Caudate nucleus (tissue), 63 donors: ENCODE measurements at places on chromosomes 3 and 15.

DNA sequence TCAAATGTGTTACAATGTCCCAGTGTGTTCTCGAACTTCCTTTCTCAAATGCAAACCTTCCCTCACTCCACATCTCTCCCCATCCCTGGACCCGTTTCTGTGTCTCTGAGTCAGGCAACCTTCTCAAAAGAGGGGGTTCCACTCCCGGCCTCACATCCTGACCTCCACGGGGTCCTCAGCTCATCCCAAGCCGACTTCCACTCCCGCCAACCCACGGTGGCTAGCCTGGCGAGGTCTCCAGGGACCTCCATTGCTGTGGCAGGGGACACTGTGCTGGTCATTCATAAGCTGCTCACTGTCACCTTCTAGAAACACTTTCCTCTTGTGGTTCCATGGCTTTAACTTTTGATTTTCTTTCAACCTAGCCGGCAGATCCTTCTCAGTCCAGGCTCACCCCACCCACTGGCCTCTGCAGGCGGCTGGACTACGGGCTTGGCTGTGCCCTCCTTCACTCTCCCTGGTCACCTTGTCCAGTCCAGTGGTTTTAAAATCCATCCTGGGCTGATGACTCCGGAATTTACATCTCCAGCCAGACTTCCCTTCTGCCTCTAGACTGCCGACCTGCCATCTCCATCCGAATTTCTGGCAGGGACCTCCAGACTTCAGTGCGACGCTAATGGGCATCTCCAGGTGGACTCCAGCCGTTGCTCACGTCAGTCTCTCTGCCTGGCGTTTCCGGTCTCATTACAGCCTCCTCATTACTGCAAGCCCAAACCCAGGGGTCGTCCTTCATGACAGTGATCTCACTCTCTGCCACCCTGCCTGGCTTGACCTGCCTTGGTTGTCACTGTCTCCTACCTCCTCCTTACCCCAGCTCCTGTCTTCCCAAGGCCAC lies 20.0 kb downstream of the ABTB1 start:
- DNase-seq = no peak

- DNase-seq = no peak
These were observed 41.0 kb downstream of the STARD5 start for GRCh38 chr15:81282911-81283310.

DNA sequence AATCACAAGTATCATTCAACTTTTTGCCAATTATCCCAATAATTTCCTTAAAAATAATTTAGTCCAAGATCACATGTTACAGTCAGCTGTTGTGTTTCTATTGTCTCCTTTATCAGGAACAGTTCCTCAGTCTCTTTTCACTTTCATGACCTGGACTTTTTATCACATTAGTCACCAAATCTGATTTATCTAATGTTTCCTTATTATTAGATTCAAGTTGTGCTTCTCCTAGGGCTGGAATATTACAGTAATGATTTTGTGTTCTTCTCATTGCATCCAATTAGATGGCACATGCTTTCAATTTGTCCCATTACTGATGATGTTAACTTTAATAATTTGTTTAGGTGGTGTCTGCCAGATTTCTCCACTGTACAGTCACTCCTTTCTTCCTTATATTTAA lies 66.3 kb upstream of the DCBLD2 start:
- no peak for DNase-seq

- DNase-seq = no peak
These were observed 261.3 kb downstream of the XXYLT1 start for GRCh38 chr3:195009616-195010015.

DNA sequence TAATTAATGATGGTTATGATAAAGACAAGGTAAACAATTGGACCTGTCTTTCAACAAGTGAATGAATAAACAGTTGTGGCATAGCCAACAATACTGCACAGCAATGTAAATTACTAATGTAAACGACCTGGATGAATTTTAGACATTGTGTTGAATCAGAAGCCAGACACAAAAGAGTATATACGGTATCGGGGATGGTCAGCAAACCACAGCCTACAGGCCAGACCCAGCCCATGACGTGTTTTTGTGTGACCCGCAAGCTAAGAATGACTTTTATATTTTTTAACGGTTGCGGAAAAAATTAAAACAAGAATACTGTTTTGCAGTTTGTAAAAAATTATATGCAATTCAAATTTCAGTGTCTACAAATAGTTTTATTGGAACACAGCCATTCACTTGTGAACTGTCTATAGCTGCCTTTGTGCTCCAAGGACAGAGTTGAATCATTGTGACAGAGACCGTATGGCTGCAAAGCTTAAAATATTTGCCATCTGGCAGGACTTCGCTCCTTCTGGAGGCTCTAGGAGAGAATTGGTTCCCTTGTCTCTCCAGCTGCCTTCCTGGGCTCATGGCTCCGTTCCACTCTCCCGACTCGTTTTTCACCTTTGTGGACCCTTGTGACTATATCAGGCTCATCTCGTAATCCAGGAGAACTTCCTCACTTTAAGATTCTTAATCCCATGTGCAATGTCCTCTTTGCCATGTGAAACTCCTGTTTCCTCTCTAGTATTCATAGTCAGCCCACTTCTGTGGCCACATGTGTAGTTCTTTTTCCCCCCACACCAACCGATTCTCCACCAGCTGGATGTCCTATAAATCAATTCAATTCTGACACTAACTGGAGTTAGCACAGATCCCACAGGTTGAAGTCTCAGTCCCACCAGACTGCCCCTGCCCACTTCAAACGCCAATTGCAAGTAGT lies 72.7 kb downstream of the CMTM8 start:
- DNase-seq = no peak

DNA sequence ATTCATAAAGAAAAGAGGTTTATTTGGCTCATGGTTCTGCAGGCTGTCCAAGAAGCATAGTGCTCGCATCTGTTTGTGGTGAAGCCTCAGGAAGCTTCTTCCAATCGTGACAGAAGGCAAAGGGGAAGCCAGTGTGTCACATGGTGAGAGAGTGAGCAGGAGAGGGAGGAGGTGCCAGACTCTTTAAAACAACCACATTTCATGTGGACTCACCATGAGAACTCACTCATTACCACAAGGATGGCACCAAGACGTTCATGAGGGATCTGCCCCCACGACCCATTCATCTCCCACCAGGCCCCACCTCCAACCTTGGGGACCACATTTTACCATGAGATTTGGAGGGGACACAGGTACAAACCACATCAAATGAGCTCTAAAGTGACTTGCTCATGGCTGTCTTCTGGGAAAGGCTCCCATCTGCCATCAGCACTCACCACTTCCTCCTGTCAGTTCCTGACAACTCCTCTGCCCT lies 327.3 kb upstream of the TLE3 start:
- DNase-seq = no peak

DNA sequence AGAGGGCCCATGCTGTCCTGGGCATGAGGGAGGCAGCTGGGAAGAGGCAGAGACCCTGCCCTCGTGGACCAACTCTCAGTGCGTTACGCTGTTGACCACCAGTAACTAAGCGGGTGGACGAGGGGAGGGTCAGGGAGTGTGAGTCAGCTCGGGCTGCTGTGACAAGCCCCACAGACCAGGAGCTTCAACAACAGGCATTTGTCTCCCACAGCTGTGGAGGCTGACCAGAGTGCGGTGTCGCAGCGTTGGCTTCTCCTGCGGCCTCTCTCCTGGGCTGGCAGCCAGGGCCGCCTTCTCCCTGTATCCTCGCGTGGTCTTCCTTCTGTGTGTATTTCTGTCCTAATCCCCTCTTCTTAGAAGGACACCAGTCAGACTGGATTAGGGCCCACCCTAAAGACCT lies 13.0 kb downstream of the EFCC1 start:
- DNase-seq = no peak

GRCh38 chr3:167057581-167057980 lies 322.5 kb downstream of the ZBBX start:
- DNase-seq = no peak

- DNase-seq = no peak
These were observed 101.5 kb upstream of the CBLB start for GRCh38 chr3:105970283-105970682.

DNA sequence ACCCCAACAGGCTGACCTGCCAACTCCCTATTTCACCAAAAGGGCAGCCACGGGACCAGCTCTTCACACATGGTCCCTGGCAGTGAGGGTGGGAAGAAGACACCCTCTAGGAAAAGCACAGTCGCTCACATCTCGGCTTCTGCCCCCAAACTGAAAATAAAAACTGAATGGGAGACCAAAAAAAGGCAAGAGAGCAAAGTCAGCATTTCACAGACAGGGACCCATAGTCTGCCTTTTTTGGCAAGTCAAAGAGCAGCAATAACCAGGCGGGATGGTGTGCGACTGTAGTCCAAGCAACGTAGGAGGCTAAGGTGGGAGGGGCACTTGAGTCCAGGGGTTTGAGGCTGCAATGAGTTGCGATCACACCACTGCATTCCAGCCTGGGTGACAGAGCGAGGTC lies 154.1 kb downstream of the ADAMTS17 start:
- DNase-seq = no peak

DNA sequence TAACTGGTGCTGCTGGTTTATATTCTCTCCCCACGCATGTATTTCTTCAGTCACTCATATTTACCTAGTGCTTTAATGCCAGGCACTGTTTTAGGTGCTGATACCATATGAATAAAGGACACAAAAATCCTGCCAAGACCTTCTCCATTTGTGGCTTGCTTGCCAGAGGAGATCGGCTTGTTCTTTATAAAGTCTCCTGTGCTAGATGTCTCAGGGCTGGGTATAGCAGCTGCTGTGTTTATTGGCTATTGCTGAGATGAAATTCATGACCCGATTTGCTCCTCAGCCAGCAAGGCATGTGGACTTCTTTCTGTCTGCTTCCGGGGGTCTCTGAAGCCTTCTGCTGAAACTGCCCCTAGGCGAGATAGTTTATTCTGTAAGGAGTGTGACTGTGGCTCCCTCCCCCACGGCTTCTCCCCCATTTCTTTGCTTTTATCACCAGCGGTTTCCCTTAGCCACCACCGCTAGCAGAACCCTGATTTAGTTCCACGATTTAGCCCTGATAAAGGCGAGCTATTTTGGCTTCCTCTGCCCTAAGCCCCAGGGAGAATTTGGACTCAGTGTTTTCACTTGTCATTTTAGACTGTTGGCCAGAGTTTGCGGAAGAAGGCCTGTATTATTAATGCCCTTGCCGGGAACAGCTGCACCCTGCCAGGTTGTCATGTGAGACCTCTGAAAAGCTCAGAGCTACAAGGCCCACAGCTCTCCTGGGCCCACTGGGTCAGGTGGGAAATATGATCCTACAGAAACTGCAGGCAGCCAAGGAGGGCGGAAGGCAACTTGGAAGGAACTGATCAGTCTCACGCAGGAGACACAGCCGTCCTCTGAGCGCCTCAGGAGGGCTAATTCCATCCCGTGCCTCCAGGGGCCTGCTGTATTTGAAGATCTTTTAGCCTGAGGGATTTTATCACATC lies 46.8 kb downstream of the ST6GAL1 start:
- DNase-seq = peak; percentile 15

DNA sequence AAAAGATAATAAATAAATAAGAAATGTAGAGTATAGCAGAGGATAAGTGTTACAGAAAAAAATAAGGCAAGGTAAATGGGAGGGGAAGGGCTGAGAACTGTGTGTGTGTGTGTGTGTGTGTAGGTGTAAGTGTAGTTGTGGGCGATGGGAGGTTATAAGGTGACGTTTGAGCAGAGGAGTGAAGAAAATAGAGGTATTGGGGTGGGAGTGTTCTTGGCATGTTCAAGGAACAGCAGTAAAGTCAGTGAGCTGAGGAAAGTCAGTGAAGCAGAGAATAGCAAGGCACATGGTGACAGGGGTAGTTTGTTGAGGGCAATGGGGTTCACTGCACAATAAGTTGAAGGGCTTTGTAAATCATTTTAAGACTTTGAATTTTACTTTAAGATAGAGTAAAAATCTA lies 30.9 kb upstream of the ZNF148 start:
- DNase-seq = no peak

GRCh38 chr3:129683201-129683600 lies 76.7 kb upstream of the PLXND1 start:
- no peak for DNase-seq

- no peak for DNase-seq
These were observed 605.0 kb upstream of the TBL1XR1 start for GRCh38 chr3:177802151-177802900.

DNA sequence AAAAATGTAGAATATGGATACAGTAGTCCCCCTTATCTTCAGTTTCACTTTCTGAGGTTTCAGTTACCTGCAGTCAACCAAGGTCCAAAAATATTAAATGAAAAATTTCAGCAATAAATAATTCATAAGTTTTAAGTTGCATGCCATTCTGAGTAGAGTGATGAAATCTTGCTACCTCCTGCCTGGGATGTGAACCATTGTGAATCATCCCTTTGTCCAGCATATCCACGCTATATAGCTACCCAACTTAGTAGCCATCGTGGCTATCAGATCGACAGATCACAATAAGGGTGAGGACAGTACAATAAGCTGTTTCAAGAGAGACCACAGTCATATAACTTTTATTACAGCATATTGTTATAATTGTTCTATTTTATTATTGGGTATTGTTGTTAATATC lies 1.2 kb upstream of the LARS2 start:
- DNase-seq = no peak

DNA sequence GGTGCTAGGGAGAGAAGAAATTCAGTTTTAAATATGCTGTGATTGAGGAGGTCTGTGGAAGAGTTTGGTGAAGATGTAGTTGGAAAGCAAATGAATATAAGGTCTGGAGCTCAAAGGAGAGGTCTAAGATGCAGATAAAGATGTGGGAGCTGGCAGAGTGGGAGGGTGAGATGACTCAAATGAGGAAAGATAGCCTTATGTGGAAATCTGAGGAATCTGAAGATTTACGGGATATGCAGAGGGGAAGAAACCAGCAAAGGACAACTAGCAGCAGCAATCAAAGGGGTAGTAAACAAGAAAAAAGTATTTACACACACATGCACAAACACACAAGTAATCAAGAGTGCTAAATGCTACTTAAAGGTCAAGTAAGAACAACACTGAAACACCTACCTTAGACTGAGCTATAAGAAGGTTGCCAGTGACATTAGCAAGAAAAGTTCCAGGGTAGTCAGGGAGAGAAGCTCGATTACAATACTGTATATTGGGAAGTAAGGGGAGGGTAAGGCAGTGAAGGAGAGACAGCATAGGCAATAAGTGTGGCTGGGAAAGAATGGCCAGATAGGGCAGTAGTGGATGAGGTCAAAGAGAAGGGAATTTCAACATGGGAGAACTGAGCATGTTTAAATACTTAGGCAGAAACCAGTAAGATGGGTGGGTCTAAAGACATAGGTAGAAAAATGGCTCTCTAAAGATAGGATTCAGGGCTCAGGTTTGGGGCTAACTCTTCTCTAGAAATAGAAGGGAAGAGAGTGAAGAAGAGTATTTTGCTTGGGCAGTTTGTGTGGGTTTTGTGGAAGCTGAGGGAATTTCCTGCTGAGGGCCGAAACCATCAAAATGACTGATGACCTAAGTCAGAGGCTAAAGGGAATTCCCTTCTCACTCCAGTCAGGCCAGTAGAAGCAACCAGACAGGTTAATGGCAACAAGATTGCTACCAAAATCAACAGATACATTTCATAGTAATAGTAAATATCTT lies 8.9 kb downstream of the CMTM6 start:
- no peak for DNase-seq
